Smooth muscle cell of the pulmonary artery (primary cell): ENCODE measurements at places on chromosomes 4 and X. TPM values are rescaled to one million over a fixed set of nuclear protein-coding genes. Genes with fewer than 3 reads are reported as not detected.

FGFBP2 gene
- not detected in 2 replicates for total RNA-seq

SLC9B1 gene
- 0.76 and 2.0 TPM in 2 replicates for total RNA-seq

SRP72 gene
- 66.4 and 75.5 TPM in 2 replicates for total RNA-seq

ATP8A1 gene
- 4.4 and 4.6 TPM in 2 replicates for total RNA-seq

IQCM gene
- total RNA-seq = not detected in 2 replicates

FHDC1 gene
- total RNA-seq = 0.20 and 0.26 TPM in 2 replicates

XKRX gene
- 0.07 and 0.10 TPM in 2 replicates for total RNA-seq

RBM41 gene
- total RNA-seq = 9.3 and 11.9 TPM in 2 replicates

TEX11 gene
- not detected in 2 replicates for total RNA-seq

CLNK gene
- not detected in 2 replicates for total RNA-seq

IRS4 gene
- total RNA-seq = not detected in 2 replicates

HS3ST1 gene
- 0.65 and 0.86 TPM in 2 replicates for total RNA-seq

PLAC1 gene
- not detected in 2 replicates for total RNA-seq

CYBB gene
- not detected in 2 replicates for total RNA-seq

C1QTNF7 gene
- total RNA-seq = 0.59 and 0.91 TPM in 2 replicates

C4orf50 gene
- total RNA-seq = under 0.01 TPM in 1 of 2 replicates, not detected in the other

FABP2 gene
- not detected in 2 replicates for total RNA-seq

MSX1 gene
- 1.3 and 3.1 TPM in 2 replicates for total RNA-seq

UGT2A3 gene
- not detected in 2 replicates for total RNA-seq

SPANXD gene
- not detected in 2 replicates for total RNA-seq

LGI2 gene
- total RNA-seq = 0.23 and 0.59 TPM in 2 replicates

NUDT10 gene
- total RNA-seq = 1.2 TPM in 2 replicates

XG gene
- 1.2 and 5.8 TPM in 2 replicates for total RNA-seq

MED12 gene
- total RNA-seq = 38.4 and 39.6 TPM in 2 replicates

PCDH7 gene
- 61.1 and 257 TPM in 2 replicates for total RNA-seq

DAPP1 gene
- not detected in 2 replicates for total RNA-seq

ABLIM2 gene
- 0.98 and 2.7 TPM in 2 replicates for total RNA-seq

UNC5C gene
- 3.5 and 10.1 TPM in 2 replicates for total RNA-seq

TMEM271 gene
- not detected in 2 replicates for total RNA-seq

CENPI gene
- total RNA-seq = 5.0 and 7.8 TPM in 2 replicates

CYTL1 gene
- 0.36 and 0.72 TPM in 2 replicates for total RNA-seq

TCEAL5 gene
- not detected in 2 replicates for total RNA-seq

GAGE2A gene
- not detected in 2 replicates for total RNA-seq

ZNF330 gene
- total RNA-seq = 22.6 and 26.0 TPM in 2 replicates

XAGE2 gene
- total RNA-seq = not detected in 2 replicates

MAGEA10 gene
- not detected in 2 replicates for total RNA-seq

PNMA6A gene
- 2.9 and 3.3 TPM in 2 replicates for total RNA-seq

UGT2B11 gene
- total RNA-seq = not detected in 2 replicates

PNMA6F gene
- total RNA-seq = not detected in 2 replicates

SCARB2 gene
- 400 and 412 TPM in 2 replicates for total RNA-seq

CEP44 gene
- total RNA-seq = 11.5 and 13.6 TPM in 2 replicates

ADH7 gene
- not detected in 2 replicates for total RNA-seq

SPRY1 gene
- total RNA-seq = 27.8 and 49.2 TPM in 2 replicates

FGB gene
- not detected in 2 replicates for total RNA-seq

COL4A6 gene
- total RNA-seq = 16.2 and 62.2 TPM in 2 replicates

ZFP92 gene
- total RNA-seq = 0.23 and 0.33 TPM in 2 replicates

STARD8 gene
- total RNA-seq = 1.6 and 3.1 TPM in 2 replicates

WNK3 gene
- 0.86 and 1.5 TPM in 2 replicates for total RNA-seq

CFI gene
- total RNA-seq = 1.6 and 13.7 TPM in 2 replicates

PFKFB1 gene
- total RNA-seq = 0.03 and 0.07 TPM in 2 replicates

FMR1NB gene
- not detected in 2 replicates for total RNA-seq

HMX1 gene
- not detected in 2 replicates for total RNA-seq

PDZD4 gene
- 0.07 and 0.33 TPM in 2 replicates for total RNA-seq
